CD4-positive, alpha-beta T cell treated with Interleukin-15 for 4 hours (primary cell): ENCODE measurements at places on chromosomes 2 and 18.
A peak's percentile ranks its signal among the peaks of the same experiment; 100 is the strongest.

DNA sequence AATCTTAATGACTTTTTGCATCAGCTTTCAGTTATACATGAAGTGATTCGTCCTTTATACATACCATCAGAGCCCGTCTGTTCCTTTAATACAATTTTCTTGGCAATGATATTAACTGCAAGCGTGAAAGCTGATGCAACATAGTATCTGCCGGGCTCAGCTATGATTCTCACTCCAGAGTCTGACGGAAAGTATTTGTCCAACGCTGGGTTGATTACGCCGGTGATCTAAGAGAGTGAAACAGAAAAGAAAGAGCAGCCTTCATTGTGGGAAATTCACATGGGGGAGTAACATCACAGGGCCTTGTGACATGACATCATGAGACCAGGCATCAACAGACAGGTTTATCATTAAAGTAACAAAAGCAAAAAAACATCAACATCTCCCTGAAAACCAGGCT is 6.2 kb downstream of the ODC1 start:
- DNase-seq, result no peak

GRCh38 chr18:66419400-66419799 is 184.5 kb downstream of the CDH19 start:
- no peak for DNase-seq

DNA sequence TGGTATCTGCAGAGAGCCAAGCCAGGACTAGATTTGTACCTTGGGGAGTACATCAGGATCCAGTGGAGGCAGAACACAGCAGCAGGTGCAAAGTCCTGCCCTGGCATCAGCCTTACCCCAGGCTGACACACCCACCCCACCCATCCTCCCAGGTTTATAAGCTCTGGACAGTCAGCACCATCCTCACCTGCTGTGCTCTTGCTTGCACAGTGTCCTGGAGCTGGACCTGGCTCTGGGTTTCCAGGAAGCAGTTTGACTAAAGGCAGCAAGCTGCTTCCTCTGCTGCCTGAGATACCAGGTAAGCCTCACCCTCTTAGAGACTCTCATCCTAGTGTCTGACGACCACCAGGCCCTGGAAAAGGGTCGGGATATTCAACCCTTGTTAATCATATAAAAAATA is at the start of gene SULT1C3:
Gene SULT1C3 (plus strand): TSS at position 183 of the 400 bp plus-strand sequence. CDS start 7,227 bp downstream, outside the sequence.
- no peak for DNase-seq

- no peak for DNase-seq
These were observed 78.0 kb upstream of the PNPT1 start for GRCh38 chr2:55771612-55772011.

- DNase-seq, result no peak
These were observed 104.2 kb downstream of the GBX2 start for GRCh38 chr2:236063994-236064393.

DNA sequence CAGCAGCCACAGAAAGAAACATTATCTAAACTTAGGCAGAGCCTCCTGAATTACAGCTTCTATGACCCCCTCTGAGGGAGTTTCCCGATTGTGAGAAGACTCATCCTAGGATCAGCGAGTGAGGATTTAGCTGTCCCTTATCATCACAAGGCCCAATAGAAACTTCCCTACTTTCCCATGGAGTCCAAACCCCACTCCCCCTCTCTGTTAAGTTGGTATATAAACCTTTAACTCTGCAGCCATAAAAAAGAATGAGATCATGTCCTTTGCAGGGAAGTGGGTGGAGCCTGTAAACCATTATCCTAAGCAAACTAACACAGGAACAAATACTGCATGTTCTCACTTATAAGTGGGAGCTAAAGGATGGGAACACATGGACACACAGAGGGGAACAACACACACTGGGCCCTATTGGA is 78.8 kb downstream of the MYL12B start:
- no peak for DNase-seq

- no peak for DNase-seq
These were observed 129.3 kb upstream of the EPAS1 start for GRCh38 chr2:46167924-46168323.

DNA sequence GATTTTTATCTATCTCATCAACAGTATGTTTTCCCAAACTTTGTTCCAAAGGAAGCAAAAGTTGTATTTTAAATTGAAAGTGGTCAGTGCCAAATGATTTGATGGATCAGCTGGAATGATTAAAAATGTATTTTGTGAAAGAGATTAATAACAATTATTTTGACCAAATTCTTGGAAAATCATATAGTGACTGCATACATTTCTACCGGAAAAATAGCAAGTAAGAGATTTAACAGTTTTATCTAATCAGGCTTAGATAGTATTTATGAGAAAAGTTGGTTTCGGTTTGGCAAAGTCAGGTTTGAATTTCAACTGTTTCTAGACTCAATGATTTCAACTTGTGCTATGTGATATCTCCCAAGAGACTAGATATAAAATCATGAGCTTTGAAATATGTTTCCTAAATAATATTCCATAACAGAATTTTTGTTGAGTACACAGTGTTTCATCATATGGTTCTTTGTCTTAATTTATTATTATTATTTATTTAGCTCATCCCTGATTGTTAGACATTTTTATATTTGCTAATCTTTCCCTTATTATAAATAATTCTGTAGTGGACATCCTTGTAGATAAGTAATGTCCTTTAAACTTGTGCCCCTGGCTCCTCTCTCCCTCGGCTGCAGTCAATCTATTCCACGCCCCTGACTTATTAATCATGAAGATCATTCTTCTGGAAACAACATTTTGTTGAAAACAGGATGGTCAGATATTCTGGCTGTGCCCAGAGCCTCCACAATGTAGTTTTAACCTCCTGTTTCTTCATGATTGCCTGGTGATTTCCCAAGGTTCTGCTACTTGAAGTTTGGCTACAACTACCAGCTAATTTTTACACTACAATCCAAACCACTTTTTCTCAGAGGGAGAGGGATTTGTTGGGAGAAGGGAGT is 520.7 kb upstream of the TCF4 start:
- no peak for DNase-seq

DNA sequence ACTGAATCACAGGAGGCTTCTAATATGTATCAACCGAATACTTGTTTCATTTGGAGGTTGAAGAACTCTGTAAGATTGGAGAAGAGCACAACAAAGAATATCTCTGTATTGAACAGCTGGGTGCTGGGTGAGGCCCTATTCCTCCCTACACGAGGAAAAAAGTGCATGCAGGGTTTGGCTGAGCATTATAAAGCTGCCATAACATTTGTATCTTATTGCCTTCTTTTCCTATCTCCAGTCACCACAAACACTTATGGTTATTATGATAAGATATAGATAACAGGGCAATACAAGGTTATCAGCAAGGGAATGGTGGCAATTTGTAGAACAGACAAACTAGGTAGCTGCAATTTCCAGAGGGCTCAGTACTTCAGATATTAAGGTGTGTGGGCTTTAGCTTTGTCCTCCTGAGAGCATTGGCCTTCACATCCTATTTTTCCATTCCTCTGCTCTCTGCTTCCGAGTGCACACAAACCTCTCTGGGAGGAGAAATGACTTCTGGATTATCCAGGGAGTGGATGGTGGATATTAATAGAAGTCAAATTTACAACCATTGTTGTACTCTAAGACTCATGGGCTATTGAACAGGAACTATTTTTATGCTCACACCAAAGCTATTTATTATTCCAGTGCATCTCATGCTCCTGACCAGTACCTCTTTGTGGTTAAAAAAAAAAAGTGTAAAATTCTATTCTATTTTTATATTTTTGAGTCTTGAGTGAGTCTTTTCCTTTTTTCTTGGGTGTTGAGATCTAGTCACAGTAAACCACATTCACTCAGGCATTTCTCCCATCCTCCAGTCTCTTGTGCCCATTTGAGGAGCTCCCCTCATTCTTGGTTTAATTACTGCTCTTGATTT is 248.4 kb downstream of the ETAA1 start:
- no peak for DNase-seq

GRCh38 chr2:100887713-100888495 is 68.0 kb downstream of the NPAS2 start:
- DNase-seq, result no peak

DNA sequence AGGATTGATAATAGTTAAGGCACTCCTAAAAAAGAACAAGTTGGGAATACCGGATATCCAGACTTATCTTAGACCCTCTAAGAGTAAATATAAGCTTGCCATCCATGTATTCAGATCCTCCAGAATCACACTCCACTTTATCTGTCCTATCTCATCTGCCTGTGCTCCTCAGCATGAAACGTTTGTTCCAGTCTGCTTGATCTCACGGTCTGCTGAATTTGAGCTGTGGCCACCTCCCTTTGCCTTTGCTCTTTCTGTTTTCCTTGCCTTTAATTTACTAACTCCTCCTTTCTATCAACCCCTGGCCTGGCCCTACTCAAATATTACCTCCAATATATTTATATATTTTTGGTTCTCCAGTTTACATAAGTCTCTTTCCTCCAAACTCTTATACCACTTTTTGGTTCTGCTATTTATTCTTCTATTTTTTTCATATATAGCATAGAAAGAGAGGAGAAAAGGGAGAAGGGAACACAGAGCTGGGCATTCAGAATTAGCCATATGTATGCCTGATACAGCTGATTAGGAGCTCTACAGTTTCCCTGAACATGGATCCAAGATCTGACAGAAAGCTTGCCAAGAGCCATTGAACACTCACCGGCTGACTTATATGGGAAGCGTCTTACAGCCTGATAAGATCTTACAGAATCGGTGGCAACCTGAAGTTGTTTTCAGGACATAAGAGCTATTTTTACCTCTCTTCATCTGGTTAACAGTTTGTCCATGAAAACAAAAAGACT is 21.8 kb upstream of the DNAJC27 start:
- no peak for DNase-seq

DNA sequence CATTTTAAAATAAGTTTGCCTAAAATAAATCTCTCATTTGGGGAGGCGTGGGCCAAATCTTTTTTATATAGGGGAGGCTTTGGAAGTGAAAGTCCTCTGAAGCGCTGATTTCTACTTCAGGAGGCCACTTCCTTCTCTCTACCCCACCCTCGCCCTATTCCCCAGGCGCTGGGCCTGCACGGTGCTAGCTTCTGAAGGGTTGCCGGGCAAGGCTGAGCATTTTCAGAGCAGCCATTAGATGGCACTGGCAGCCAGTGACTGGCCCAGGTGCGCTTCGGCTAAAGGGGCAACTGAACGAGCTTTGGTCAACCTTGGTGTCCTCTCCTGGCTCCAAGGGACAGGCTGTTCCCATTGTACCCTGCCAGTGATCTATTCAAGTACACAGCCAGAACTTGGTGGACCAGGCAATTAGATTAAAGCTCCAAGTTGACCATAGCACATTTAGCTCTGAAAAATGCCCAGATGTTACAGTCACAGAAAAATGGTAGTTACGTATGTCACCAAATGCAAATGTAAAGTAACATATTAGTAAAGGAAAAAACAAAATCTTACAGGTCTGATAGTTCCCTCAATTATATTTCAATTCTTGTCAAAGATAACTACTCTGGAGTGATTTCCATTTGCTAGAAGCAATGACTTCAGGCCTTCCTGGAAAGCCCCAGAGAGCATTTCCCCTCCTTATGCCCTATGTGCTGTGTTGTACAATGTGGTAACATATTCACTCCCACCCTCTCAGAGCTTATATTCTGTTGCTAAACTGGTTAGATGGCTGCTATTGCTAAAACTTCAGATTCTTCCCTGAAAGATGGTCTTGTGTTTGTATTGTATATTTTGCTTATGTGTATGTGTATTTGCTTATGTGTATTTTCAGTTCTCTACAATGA is 2.1 kb downstream of the POMC start:
- DNase-seq, result peak; percentile 54

DNA sequence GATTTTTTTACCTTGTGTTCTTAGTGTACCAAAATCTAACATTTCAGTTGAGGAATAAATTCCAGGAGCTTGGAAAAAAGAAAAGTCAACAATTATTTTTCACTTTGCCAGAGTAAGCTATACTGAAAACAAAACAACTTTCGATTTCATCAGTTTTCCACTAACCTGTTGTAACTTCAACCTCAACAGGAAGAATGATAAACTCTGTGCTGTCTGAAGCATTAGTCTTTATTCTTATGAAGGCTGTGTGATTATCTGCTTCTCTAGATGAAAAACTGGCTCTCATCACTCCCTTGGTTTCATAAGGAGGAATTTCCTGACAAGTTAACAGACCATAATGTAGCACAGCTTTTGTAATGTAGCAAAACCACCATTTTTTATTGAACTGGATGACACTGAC is 121.2 kb downstream of the ZAP70 start:
- no peak for DNase-seq

DNA sequence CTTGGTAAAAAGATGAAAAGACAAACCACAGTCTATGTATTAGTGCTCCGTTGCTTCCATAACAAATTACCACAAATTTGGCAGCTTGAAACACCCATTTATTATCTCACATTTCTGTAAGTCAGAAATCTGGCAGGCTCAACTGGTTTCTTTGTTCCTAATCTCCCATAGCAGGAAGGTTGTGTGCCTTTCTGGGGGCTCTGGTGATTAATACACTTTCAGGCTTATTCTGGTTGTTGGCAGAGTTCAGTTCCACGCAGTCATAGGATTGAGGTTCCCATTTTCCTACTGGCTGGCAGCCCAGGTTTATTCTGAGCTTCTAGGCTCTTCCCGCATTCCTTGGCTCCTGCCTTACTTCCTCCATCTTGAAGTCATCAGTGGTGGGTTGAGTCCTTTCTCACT is 189.3 kb downstream of the ANAPC1 start:
- DNase-seq, result no peak

DNA sequence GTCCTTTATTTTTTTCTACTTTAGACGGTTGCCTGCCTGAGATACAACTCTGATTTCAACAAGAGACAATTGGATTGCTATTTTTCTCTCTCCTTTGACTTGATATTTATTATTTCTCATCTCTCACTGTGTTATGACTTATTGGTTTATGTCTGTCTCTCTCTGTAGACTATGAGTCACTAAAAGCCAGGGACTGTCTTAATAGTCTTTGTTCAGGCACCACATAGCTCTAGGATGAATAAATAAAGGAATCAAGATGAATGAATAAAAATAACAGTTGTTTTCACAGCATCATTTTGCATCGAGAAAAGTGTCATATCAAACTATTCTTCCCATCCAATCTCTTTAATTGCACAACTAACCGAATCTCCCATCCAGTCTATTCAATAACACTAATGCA is 31.4 kb upstream of the CD28 start:
- DNase-seq, result no peak

- DNase-seq, result peak; percentile 38
These were observed 50.5 kb downstream of the ZFP36L2 start for GRCh38 chr2:43175876-43176275.

GRCh38 chr18:44812426-44812825 is 131.7 kb downstream of the SETBP1 start:
- no peak for DNase-seq

DNA sequence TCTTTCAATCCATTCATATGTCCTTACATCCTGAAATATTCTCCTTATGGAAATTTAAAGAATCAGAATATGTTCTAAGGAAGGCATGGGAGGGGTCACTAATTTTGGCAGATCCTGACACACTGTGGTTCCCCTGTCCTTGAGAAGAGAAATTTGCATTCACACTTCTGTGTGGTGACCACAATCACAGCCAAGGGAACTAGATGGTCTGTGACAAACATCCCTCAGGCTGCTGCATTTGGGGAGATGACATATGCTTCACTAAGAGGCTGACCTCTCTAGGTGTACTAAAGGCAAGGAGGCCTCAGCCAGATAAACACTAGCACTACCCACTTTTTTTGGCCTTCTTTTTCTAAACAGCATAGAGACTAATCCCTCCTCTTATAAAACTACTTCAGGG is 129.6 kb downstream of the MREG start:
- no peak for DNase-seq
